ENCODE measurements at places on chromosomes 6 and 20.
A peak's percentile ranks its signal among the peaks of the same experiment; 100 is the strongest.

DNA sequence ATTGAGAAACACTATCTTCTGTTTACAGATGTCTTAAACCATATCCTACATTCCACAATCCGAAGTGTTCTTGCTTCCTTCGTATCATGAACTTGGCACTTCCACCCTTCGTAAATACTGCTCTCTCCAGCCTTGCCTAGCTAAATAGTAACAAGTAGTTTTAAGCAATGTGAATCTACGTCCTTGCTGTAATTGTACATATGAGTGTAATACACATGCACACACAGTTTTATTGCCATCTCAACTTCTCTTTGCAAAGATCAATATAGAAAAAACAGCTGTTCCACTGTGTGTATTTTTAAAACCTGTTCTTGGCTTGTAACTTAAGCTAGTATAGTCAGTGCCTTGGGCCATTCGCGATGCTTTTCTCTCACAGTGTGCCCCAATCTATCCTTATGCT is 1524.7 kb downstream of the GRIK2 start:
- no peak for DNase-seq

GRCh38 chr20:53879048-53879684 is 191.2 kb downstream of the BCAS1 start:
- no peak for DNase-seq

- DNase-seq, result no peak
These were observed 12.9 kb upstream of the NKX2-2 start for GRCh38 chr20:21526776-21527175.

GRCh38 chr6:53529324-53530036 is 15.4 kb downstream of the GCLC start:
- no peak for DNase-seq

DNA sequence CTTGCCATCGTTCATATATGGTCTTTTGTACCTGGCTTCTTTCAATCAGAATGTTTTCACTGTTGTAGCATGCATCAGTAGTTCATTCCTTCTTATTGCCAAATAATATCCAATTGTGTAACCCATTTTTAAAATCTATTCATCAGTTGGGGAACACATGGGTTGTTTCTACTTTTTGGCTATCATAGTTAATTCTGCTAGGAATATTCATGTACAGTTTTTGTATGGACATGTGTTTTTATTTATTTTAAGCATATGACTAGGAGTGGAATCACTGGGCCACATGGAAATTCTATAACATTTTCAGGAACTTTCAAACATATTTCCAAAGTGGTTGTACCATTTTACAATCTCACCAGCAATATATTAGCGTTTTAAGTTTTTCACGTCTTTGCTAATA is 187.4 kb upstream of the PRND start:
- no peak for DNase-seq

- no peak for DNase-seq
These were observed 128.4 kb upstream of the JAG1 start for GRCh38 chr20:10802236-10802635.

GRCh38 chr6:38573801-38574395 is 65.8 kb downstream of the BTBD9 start:
- no peak for DNase-seq

- DNase-seq, result no peak
These were observed 296.3 kb downstream of the CDKAL1 start for GRCh38 chr6:20830576-20830975.

GRCh38 chr20:57346477-57346876 is 4.6 kb upstream of the RAE1 start:
- peak; percentile 44 for DNase-seq
